ENCODE measurements at places on chromosomes 16 and 17. TPM values are rescaled to one million over a fixed set of nuclear protein-coding genes. Genes with fewer than 3 reads are reported as not detected.

The TAT gene
- 0.06 TPM for total RNA-seq

The MYO15A gene
- total RNA-seq: 0.63 TPM

The TPSB2 gene
- not detected for total RNA-seq

The MEOX1 gene
- total RNA-seq: not detected

The ARHGAP44 gene
- total RNA-seq: 2.9 TPM

The TENT4B gene
- total RNA-seq: 12.4 TPM

The GPR179 gene
- 0.05 TPM for total RNA-seq

The KRTAP4-5 gene
- not detected for total RNA-seq

The SPATA22 gene
- total RNA-seq: not detected

The SLC6A2 gene
- not detected for total RNA-seq

The GNGT2 gene
- total RNA-seq: 0.44 TPM

The ITGAD gene
- not detected for total RNA-seq

The DOC2B gene
- 0.82 TPM for total RNA-seq

The CFDP1 gene
- total RNA-seq: 65.5 TPM

The MFAP4 gene
- total RNA-seq: not detected

The TM4SF5 gene
- total RNA-seq: 0.75 TPM

The APOBR gene
- 0.06 TPM for total RNA-seq

The TOX3 gene
- 0.66 TPM for total RNA-seq

The KRTAP1-1 gene
- total RNA-seq: not detected

The HOXB5 gene
- total RNA-seq: 2.5 TPM

The NDRG4 gene
- 29.9 TPM for total RNA-seq

The ABCA10 gene
- total RNA-seq: 0.13 TPM

The ATP5PD gene
- 594 TPM for total RNA-seq

The HSD17B1 gene
- total RNA-seq: 1.1 TPM

The LITAFD gene
- total RNA-seq: not detected

The SPAG7 gene
- total RNA-seq: 72.8 TPM

The SP2 gene
- total RNA-seq: 17.4 TPM

The TBC1D26 gene
- not detected for total RNA-seq

The CDH16 gene
- 0.42 TPM for total RNA-seq

The SLC16A11 gene
- not detected for total RNA-seq

The NPIPA3 gene
- total RNA-seq: 0.91 TPM

The SLC35G6 gene
- not detected for total RNA-seq

The HEXD gene
- total RNA-seq: 14.5 TPM

The SPECC1 gene
- 51.6 TPM for total RNA-seq

The CDH13 gene
- not detected for total RNA-seq

The SDK2 gene
- total RNA-seq: 0.33 TPM

The DUXB gene
- not detected for total RNA-seq

The ADAT1 gene
- total RNA-seq: 36.9 TPM

The BIRC5 gene
- 101 TPM for total RNA-seq

The MYH13 gene
- total RNA-seq: not detected

The SLC7A5 gene
- 947 TPM for total RNA-seq

The CHRNE gene
- total RNA-seq: 0.15 TPM

The SLC13A5 gene
- total RNA-seq: 0.12 TPM

The MT4 gene
- not detected for total RNA-seq

The PRR29 gene
- 0.81 TPM for total RNA-seq

The CLEC19A gene
- total RNA-seq: 0.08 TPM

The DPEP3 gene
- not detected for total RNA-seq

The ZPBP2 gene
- not detected for total RNA-seq

All from A549 treated with RU486 at 1 μM for 4 hours (cell line).